ENCODE measurements at places on chromosomes 4 and X.

DNA sequence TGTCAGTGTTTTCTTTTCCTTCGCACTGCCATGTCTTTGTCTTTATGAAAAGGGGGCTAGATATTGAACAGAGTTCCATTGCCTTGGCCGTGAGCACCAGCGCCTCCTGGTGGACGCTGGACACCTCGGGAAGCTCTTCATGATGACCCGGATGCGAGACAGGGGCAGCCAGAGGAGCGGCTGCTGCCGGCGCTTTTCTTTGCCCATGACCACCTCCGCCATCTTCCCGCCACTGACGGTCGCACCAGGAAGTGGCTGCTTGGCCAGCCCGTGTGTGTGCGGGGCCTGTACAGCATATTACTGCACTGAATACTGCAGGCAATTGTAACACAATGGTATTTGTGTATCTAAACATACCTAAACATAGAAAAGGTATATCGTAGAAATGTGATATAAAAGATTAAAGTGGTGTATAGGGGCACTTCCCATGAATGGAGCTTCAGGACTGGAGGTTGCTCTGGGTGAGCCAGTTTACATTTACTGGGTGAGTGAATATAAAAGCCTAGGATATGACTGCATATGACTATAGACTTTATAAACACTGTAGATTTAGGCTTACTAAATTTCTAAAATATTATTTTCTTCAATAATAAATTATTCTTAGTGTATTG lies 15.8 kb upstream of the GRIA2 start:
- peak; percentile 11 for DNase-seq

DNA sequence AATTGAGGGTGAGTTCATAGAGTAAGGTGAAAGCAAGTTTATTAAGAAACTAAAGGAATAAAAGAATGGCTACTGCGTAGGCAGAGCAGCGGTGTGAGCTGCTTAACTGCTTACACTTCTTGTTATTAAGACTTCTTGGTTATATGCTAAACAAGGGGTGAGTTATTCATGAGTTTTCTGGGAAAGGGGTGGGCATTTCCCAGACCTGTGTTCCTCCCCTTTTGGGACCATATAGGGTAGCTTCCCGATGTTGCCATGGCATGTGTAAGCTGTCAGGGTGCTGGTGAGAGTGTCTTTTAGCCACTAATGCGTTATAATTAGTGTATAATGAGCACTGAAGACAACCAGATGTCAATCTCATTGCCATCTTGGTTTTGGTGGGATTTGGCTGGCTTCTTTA lies 126.5 kb downstream of the ARSF start:
- no peak for DNase-seq

- no peak for DNase-seq
Measured at GRCh38 chr4:174595141-174595929, 73.0 kb upstream of the HPGD start.

DNA sequence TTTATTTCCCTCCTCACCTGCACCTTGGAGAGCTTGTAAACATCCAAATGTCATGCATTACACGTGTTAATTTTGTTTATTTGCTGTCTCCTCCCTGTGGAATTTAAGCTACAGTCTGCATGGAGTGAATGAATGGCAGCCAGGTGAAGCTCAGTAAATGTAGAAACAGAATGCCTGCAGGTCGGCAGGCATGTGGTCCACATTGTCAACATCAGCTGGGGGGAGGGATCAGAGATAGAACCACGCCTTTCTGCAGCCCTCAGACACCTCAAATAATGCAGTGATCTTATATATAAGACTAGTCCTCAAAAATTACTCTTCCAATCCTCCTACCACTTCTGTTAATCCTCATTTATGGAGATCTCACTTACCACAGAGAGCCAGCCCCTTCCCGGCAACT lies 131.2 kb upstream of the KIT start:
- no peak for DNase-seq

DNA sequence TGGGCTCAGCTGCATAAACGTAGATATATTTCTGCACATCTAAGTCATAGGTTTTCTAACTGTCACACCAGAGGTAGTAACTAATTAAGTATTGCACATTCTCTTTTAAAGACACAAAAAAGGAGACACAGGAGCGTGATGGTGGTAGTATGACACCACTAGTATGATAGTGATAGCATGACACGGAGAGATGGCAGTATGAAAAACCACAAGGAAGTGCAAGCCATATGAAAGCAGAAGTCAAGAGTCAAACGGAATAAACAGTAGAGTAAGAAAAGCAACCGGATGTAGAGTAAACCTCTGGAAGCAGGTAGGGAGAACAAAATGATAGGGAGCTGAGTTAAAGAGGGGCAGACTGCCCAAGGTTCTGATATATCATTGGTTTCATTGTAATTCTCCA lies 382.2 kb upstream of the INTU start:
- no peak for DNase-seq

Data from stimulated activated CD4-positive, alpha-beta T cell treated with anti-CD3 and anti-CD28 coated beads, Interleukin-12 subunit alpha, Interleukin-12 subunit beta, amount 100 ng/mL, for 48 hours (primary cell).